ENCODE measurements at places on chromosomes 3 and 15. TPM values are rescaled to one million over a fixed set of nuclear protein-coding genes. Genes with fewer than 3 reads are reported as not detected.
A peak's percentile ranks its signal among the peaks of the same experiment; 100 is the strongest.

SRP14 gene
- 136 TPM for total RNA-seq

APOD gene
- total RNA-seq = 4.7 TPM

GRCh38 chr3:108183181-108183580 is 39.0 kb downstream of the IFT57 start:
- DNase-seq = no peak

GRCh38 chr3:76264496-76264895 is 479.1 kb upstream of the ZNF717 start:
- DNase-seq = no peak

- DNase-seq = no peak
These were observed 12.6 kb downstream of the CEP152 start for GRCh38 chr15:48798319-48798718.

CHRD gene
- total RNA-seq = 16.7 TPM

AGBL1 gene
- 8.7 TPM for total RNA-seq

- no peak for DNase-seq
These were observed 58.7 kb upstream of the EIF5A2 start for GRCh38 chr3:170967126-170967525.

- DNase-seq = no peak
These were observed 88.8 kb downstream of the CLASP2 start for GRCh38 chr3:33629219-33629618.

DNA sequence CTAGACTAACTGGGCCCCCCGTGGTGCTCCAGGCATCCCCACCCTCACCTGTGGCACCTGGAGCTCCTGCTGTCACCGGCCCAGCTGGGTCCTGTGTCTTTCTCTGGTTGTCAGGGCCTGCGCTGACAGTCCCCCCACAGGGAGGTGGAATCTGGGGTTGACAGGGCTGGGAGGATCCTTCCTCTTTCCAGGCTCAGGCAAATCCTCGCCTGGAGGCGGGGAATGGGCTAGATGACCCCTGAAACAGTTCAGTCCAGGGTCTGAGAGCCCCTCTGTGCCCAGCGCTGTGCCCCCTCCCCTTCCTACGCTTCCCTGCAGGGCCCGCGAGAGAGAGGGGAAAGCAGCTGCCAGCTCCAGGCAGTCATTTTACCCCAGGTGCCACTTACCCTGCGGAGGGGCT is 50.1 kb upstream of the MCF2L2 start:
- no peak for DNase-seq

GRCh38 chr15:39456159-39456558 is 124.7 kb upstream of the THBS1 start:
- no peak for DNase-seq

GRCh38 chr3:191393146-191393545 is 62.8 kb upstream of the UTS2B start:
- no peak for DNase-seq

DNA sequence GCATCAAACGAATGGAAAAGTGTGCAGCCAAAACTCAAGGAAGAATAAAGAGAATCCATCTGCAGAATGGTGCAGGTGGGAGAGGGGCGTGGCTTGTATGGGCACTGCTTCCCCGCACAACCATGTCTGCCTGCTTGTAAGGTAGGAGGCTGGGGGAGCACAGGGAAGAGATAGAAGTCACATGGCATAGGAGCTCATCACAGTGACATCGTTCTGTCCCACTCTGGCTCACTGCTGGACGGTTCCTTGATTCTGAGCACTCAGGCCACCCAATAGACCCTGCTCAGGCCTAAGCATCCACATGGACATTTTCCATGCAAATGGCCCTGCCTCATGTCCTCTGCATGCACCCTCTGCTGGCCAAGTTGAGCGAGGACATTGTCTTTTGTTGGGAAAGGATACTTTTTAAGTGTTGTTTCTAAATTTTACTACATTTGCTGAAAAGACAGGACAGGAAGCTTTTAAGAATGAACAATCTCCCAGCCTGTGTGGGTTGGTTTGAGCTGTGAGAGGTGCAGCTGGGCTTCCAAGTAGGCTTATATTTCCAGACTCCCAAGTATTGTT is 3.1 kb downstream of the MYLK start:
- DNase-seq = peak; percentile 70

GRCh38 chr15:91976966-91977365 is 123.5 kb downstream of the SLCO3A1 start:
- no peak for DNase-seq

DNA sequence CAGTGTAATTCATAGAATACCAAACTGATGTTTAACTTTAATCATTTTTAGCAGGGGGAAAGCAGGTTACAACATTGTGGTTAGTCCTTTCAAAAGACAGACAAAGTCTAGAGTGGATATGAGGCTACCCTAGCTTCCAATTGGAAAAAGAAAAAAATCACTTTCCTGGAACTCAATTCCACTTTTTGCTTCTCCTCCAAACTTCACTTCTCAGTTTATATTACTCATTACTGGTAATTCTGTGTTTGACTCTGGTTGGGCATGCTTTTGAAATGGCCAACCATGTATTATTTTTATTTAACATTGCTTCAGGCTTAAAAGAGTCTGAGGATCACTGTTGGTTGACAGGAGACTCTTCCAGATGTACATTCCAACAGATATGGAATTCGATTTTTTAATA is 84.8 kb downstream of the RAP2B start:
- DNase-seq = peak; percentile 75

ALG1L2 gene
- total RNA-seq = 0.80 TPM

- no peak for DNase-seq
These were observed 521.5 kb downstream of the PYDC2 start for GRCh38 chr3:191982481-191982880.

TJP1 gene
- 84.6 TPM for total RNA-seq

DNA sequence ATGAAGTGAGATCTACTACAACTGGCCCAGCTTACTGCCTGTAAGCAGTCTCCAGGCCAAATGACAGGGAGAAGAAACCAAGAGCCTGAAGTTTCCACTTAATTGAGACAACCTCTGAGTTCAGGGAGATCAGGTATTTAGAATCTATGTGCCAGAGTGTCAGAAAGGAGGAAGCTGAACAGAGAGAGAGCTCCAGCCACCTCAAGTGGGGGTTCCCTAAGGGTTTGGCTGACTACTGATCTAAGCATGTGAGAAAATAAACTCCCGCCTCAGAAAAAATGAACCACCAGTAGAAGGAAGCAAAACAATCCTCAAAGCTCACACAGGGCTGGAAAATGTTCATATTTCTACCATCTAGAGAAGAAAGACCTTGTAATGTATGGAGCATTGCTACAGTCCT is 25.0 kb downstream of the ADAM10 start:
- peak; percentile 56 for DNase-seq

DNA sequence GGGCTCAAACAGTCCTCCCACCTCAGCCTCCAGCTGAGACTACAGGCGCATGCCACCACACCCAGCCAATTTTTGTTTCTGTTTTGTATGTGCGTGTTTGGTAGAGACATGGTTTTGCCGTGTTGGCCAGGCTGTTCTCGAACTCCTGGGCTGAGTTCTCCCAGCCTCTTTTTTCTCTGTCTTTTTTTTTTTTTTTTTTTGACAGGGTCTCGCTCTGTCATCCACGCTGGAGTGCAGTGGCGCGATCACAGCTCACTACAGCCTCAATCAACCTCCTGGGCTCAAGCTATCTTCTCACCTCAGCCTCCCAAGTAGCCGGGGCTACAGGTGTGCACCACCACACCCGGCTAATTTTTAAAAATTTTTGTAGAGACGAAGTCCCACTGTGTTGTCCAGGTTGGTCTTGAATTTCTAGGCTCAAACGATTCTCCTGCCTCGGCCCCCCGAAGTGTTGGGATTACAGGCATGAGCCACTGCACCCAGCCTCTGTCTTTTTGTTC is 867 bp upstream of the DCAF1 start:
- DNase-seq = no peak

- peak; percentile 25 for DNase-seq
These were observed 1.3 kb downstream of the TNK2 start for GRCh38 chr3:195906865-195907683.

MESP1 gene
- total RNA-seq = 0.37 TPM

ERICH6 gene
- not detected for total RNA-seq

KLHL40 gene
- total RNA-seq = not detected

DNA sequence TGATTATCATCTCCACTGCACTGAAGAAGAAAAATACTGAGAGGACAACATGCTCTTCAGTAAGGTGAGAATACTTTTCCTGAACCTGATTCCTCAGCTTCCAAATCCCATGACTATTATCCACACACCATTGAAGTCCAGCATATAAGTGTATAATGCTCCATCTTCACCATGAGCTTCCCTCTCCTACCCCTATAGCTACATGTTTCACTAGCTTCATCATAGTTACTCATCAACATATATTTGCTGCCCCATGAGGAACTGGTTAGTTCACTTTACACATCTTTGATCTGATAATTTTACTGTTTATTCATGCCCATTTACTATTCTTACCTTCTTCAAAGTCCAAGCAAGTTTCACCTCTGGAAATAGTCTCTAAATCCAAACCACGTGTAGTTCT is 908.5 kb upstream of the SEMA6D start:
- no peak for DNase-seq

MELTF gene
- total RNA-seq = 2.6 TPM

DNA sequence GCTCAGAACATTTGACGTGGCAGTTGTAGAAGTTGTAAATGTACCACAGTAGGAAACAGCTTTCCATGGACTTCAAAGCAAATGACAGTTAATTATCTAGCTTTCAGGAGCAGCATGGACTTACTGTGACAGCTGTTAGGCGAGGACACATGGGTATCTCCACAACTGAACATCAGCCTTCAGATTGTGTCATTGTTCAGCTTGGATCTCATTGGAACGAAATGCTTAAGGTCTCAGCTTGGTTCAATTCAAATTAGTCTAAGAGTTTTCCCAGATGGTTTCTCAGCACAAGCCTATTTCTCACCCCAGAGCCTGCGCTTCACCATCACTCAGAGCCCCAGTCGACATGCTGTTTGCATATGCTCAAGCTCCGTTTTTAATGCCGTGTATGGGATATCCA is 21.1 kb upstream of the GYG1 start:
- DNase-seq = peak; percentile 48

- DNase-seq = no peak
These were observed 848.0 kb downstream of the TUSC7 start for GRCh38 chr3:117557464-117558090.

IL17RC gene
- total RNA-seq = 31.7 TPM

GOLGA6L24 gene
- total RNA-seq = not detected

DNA sequence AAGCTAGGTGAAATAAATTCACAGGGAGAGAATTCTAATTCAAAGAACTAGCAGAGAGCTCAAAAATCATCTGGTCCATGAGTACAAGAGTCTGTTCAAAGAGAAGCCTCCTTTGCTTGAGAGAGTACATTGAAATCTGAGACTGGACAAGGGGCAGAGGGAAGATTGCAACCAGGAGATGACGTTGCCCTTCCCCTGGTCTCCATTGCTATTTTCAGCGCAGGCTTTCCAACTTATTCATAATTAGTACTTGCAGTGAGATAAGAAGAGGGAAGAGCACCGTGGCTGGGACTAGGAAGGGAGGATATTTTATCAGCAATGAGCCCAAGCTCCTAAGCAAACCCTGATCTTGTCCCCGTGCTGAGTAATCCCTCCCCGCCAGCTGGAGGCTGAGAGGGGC is 251.8 kb upstream of the RORA start:
- no peak for DNase-seq

GRCh38 chr3:126745760-126746394 is 41.8 kb downstream of the CHCHD6 start:
- peak; percentile 21 for DNase-seq

- no peak for DNase-seq
These were observed 10.4 kb downstream of the C3orf18 start for GRCh38 chr3:50557106-50557505.

DNA sequence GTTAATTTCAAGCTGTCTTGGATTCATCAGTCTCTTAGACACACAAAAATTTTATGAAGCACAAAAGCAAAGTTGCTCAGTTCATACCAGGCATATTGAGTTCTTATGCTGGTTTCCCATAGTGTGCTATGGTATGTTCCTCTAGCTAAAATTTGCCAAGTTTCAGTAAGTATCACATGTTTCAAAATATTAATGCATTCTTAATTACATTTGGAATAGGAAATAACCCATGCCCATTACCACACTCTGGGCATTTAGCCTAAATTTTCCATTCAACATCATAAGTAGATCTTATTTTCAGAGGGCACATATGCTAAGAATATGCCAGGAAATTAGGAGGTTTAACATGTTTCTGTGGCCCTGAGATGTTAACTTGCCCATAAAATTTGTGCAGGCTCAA is 289.9 kb downstream of the SHOX2 start:
- DNase-seq = no peak

POTEB gene
- not detected for total RNA-seq

GRCh38 chr3:161220850-161221753 is at the start of gene NMD3:
Gene NMD3 (plus strand): TSS chr3:161221311. CDS start chr3:161222014, 703 bp downstream.
- DNase-seq = peak; percentile 98

BCL2A1 gene
- 36.7 TPM for total RNA-seq
